Non-pigmented ciliary epithelial cell (primary cell): ENCODE measurements at places on chromosomes 3 and 15.
A peak's percentile ranks its signal among the peaks of the same experiment; 100 is the strongest.

GRCh38 chr3:138768125-138768524 lies 66.6 kb downstream of the PIK3CB start:
- DNase-seq, result no peak

DNA sequence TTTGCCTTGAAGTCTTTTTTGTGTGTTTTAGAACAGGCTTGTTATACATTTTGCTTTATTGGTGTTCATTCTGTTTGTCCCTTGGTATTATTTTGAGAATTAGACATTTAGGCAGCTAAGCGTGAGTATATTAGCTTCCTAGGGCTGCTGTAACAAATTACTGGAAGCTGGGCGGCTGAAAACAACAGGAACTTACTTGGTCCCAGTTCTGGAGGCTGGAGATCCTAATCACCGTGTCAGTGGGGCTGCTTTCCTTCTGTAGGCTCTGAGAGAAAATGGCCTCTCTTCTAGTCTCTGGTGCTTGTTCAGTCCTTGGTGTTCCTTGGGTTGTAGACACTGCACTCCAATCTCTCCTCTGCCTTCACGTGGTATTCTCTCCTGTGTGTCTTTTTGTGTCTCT lies 142.3 kb downstream of the KLHL25 start:
- DNase-seq, result no peak

- no peak for DNase-seq
Measured at GRCh38 chr3:112539825-112540650, 21.7 kb downstream of the ATG3 start.

DNA sequence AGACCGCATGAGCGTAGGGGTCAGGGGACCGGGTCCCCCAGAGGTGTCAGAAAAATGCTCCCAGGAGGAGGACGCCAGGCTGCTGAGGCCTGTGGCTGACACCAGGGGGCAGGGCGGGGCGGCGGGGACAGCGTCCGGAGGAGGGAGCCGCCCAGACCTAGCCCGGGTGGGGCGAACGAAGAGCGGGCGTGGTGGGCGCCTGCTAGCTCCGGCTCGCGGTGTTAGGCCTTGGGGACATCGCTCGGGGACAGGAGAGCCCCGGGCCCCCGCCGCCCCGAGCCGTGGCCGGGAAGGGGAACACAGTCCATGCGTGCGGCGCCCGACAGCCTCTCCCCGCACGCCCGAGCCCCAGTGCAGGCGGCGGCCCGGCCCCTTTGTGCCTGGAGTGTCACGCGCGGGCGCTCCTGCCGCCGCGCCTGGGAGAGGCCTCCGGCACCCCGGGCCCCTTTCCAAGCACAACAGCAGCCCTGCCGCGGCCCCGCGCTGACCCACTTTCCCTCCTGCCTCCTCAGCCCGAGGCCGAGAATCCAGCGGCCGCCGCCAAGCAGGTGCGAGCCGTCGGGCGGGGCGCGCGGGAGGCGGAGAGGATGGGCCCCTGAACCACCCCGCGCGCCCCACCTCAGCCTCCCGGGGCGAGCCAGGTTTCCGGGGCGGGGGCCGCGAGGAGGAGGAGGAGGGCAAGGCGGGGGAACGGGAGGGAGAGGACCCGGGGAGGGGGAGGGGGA lies 111.0 kb upstream of the KLF13 start:
- DNase-seq, result no peak

GRCh38 chr15:38992930-38993329 lies 428.3 kb upstream of the RASGRP1 start:
- DNase-seq, result no peak

DNA sequence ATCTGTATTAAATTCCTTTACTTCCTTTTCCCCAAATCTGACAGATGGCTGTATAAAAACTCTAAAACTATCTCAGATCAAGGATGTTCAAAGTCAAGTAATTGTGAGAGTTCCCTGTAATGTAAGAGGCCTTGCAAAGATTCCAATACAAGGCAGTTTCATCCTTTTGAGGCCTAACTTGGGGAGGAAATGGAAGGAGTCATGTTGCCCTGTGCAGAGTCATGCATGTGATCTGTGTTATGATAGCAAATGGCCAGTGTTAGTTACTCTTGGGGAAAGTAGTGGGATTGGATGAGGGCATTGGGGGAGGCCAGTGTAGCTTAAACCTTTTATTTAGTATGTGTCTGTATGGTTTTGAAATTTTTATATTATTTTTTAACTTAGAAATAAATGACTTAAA lies 23.7 kb upstream of the FBXL22 start:
- no peak for DNase-seq

DNA sequence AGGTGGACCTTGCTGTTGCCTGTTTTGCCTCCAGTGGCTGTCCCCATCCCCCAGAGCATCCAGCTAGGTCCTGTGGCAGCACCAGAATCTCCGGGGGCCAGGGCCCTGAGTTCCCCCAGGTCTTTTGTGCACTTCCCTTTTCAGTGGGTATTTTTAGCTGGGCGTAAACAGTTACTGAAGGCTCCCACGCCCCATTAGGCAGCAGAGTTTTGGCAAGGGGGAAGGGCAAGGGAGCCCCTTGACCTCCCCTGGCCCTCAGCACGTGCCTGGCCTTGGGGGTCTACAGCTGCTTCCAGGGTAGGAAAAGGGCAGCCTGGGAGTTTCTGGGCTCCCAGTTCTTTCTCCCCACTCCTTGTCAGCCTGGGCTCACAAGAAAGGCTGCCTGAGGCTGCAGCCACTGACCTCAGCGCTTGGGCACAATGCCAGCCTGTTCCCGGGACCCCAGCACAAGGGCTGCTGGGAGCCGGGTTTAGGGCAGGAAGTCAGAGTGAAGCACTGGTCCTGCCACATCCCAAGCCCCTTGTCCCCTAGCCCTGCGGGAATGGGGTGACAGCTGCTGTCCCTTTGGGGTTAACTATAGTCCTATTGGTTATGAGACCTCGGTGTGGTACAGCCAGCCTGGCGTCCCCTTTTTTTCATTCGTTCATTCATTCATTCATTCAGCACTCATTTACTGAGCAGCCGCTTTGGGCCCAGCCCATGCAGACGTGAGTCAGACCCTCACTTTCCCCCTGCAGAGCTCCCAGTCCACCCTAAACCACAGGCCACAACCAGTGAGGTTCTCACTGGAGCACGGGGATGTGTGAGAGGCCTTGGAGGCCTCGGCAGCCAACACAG lies 8.4 kb downstream of the CSK start:
- peak; percentile 71 for DNase-seq

- DNase-seq, result no peak
Measured at GRCh38 chr15:101054116-101054515, 135.0 kb downstream of the LRRK1 start.

- no peak for DNase-seq
Measured at GRCh38 chr15:52503788-52504496, 24.7 kb downstream of the MYO5A start.

GRCh38 chr15:34266751-34267150 lies 41.9 kb downstream of the EMC4 start:
- DNase-seq, result no peak

GRCh38 chr3:147297761-147298350 lies 108.5 kb downstream of the ZIC4 start:
- no peak for DNase-seq

- no peak for DNase-seq
Measured at GRCh38 chr3:88000853-88001252, 58.0 kb downstream of the CGGBP1 start.

GRCh38 chr15:51714162-51714561 lies 23.3 kb downstream of the LYSMD2 start:
- DNase-seq, result no peak

DNA sequence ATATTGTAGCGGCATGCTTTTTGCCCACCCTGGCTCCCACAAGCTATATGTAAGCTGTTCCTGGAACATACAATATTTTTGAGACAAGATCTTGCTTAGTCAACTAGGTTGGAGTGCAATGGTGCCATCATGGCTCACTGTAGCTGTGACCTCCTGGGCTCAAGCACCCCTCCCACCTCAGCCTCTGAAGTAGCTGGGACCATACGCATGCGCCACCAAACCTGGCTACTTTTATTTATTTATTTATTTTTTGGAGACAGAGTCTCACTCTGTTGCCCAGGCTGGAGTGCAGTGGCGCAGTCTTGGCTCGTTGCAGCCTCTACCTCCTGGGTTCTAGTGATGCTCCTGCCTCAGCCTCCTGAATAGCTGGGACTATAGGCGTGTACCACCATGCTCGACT lies 6.7 kb upstream of the SQOR start:
- DNase-seq, result no peak
